ENCODE measurements at places on chromosomes 4 and X. TPM values are rescaled to one million over a fixed set of nuclear protein-coding genes. Genes with fewer than 3 reads are reported as not detected.

CLDN34 gene
- total RNA-seq = 0.26 TPM

DNA sequence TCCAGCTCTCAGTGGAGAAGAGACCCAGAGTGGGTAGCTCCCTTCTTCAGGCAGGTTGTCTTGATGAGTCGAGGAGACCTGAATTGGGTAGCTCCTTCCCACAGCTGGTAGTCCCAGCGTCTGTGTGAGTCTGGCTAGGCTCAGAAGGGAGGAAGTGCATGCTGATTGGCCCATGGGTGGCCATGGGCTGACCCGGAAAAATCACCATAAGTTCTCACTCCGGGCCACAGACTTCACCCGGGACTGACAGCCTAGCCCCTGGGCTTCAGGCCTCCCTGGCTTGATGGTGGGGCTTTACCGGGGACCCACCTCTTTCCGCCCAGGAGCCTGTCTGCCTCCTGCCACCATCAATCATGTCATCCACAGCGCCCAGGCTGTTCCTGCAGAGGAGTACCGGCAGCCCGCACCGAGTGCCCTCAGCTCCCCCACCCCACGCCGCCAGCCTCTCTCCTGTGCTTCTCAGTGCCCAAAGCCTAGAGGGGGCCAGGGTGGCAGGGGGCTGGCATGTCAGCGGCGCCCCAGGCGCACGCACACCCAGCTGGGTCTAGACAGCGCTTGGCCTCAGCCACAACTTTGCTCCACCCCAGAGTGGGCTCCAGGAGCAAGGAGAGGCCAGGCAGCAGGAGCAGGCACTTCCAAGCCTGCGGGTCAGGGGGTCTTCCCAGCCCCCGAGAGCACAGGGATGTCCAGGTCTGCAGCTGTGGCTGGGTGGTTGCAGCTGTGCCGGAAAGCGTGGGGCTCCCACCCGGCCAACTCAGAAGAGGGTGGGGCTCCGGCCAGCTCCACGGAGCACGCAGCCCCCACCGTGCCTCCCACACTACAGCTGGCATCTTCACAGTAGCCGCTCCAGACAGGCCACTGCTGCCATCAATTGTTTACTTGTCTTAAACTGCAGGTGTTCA, 16.1 kb upstream of the SAT1 start:
- DNase-seq = no peak

DNA sequence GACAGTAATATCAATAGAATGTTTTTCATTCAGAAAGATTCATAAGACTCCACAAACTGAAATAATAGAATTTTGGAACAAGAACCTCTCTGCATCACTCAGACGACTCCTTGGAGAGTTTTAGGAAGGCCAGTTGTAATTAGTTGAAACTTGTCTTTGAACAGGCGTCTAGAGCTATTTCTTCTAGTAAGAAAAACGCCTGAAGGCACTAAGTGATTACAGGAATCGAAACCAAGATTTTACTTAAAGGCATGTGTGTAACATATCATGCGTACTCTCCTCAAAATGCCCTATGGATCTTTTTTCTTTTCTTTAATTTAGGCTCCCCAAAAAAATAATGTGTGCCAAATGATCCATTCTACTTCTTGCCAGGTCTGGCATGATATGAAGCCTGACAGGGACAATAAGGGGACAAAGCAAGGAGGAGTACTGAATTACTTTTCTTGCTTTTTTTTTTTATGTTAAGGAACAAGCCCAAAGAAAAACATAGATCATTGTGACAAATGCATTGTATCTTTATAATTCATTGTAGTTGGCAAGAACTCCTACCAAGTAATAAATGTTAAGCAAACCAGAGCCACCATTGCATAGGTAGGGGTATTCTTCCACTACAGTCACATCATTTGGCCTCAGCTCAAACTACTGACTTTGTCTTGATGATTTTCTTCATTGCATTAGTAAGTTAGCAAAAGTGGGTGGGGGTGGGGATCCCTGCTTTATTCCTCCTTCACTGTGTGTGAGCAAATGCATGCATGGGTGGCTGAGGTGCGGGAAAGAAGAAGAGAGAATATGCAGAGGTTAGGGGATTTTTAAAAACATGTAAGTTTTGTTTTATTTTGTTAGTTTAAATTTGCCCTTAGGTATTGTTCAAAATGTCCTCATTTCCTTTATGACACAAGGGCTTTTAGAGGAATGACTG, 79.9 kb upstream of the ATOH1 start:
- DNase-seq = no peak

DNA sequence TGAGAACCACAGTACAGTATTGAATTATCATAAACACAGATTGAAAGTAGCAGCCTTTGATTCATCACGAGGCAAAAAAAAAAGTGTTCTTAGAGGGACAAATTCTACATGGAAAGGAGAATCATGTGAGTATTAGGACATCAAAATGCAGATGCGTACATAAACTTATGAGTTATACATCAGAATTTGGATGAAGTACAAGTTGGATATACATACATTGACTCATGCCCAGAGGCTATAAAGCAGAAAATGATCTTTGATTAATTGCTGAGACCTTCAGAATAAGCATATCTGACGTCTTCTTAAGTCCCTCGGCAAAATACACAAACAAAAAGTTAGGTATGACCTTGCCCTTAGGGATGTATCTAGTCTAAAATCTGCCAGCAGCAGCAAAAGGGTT, 206.4 kb downstream of the LDB2 start:
- no peak for DNase-seq

Data from pulmonary artery endothelial cell (primary cell).